ENCODE measurements at places on chromosomes 3 and 15.

- DNase-seq = no peak
Observed at GRCh38 chr3:177041730-177042551, 155.3 kb downstream of the TBL1XR1 start.

GRCh38 chr3:102670986-102671385, 236.2 kb downstream of the ZPLD1 start:
- no peak for DNase-seq

GRCh38 chr3:122786066-122786465, 7.6 kb downstream of the HSPBAP1 start:
- no peak for DNase-seq

- no peak for DNase-seq
Observed at GRCh38 chr15:77804210-77804609, 171.5 kb upstream of the LINGO1 start.

DNA sequence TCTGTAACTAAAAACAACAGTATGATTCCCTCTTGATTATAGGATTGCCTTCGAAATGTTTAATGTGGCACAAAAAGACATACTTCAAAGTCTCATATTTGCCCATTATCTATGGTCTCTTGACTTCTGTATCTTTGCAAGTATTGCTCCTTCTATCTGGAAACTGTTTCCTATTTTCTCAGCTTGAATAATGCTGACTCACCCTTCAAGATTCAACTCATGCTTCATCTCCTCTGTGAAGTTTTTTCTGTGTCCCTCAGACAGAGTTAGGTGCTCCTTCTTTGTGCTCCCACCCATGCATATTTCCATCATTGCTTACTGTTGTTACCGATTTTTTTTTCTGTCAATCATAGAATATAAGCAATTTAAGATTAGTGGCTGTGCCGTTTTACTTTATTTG, 192.8 kb upstream of the ROBO1 start:
- no peak for DNase-seq

- no peak for DNase-seq
Observed at GRCh38 chr3:44076221-44076829, 165.4 kb upstream of the TOPAZ1 start.

DNA sequence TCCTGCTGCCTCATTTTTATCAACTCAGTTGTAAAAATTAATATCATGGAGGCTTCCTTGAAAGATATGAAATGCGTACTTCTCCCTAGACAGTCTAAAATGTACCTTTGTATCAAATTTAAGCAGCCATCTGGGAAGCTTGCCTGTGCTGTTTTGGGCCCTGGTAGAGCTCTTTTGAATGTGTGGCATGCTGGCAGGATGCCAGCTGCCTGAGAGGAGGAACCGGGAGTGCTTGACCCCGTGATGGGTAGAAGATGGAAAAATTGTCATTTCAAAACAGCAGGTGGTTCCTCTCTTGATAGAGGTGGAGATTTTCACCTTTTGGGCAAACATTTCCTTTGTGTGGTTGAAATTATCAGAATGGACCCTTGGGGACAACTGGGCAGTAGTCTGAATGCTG, 245.3 kb downstream of the RPLP1 start:
- no peak for DNase-seq

- no peak for DNase-seq
Observed at GRCh38 chr3:112456147-112456546, 43.1 kb downstream of the BTLA start.

- DNase-seq = no peak
Observed at GRCh38 chr15:85727068-85727467, 67.7 kb downstream of the KLHL25 start.

- DNase-seq = no peak
Observed at GRCh38 chr3:30776186-30776815, 118.2 kb downstream of the GADL1 start.

GRCh38 chr3:48233542-48233941, 7.4 kb upstream of the ZNF589 start:
- DNase-seq = no peak

- no peak for DNase-seq
Observed at GRCh38 chr3:132730891-132731580, 8.8 kb upstream of the NPHP3 start.

DNA sequence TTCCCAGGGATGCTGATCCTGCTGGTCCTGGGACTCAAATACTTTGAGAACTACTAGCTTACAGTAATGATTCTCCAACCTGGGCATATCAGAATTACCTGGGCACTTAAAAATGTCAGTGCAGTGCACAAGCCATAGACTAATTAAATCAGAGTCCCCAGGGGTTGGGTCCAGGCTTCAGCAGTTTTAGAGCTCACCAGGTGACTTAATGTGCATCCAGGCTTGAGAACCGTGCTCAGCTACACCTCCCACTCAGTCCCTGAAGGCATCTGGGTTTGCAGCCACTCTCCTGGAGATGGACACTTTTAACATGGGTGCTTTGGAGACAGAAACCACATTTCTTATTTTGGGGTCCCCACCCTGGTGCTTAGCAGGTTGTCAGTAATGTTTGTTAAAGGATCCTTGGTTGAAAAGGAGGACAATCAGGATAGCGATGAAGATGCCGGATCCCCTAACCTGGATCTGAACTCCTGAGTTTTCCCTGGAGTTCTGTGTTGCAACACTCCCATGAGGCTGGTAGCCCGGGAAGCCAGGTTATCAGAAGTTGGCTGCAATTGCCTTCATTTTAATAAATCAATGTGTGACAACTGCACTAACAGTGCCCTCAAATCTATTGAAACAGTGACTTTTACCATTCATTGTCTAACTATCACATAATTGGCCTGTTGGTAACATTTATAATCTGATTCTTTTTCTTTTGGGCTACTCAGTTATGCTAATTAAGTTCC, 48.1 kb downstream of the BFSP2 start:
- DNase-seq = no peak

GRCh38 chr15:97504031-97504792, 456.3 kb upstream of the ARRDC4 start:
- no peak for DNase-seq

DNA sequence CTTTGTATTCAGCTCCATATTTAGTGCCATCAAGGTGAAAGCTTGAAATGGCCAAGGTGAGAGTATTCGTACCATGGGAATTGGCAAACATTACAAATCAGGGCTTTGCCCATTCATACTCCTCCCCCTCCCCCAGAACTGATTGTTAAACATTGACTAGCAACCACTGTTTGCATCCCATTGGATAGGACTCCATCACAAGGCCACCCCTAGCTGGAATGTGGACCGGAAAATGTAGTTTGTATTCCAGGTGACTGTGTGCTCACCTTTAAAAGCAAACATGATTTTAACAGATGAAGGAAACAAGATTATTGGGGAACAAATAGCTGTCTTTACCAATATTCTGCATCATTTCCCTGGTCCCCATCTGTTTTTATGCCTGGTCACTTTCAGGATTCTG, 14.1 kb downstream of the ST3GAL6 start:
- DNase-seq = no peak

DNA sequence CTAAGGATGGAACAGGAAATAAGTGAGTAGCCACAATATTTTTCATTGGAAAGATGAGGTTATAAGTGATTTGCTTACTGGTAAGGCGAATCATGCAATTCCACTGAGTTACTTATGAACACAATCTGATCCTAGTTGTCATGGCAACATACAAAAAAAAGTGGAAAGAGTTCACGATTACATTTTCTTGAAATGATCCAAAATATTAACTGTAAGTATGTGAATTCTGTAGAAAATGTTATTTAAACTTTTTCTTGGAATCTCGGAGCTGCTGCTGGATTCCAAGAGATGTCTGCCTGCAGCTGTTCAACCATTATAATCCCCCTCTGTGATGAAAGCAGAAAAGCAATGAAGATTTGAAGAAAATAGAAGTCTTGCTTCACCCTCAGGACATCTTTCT, 120.5 kb downstream of the KBTBD8 start:
- no peak for DNase-seq

- no peak for DNase-seq
Observed at GRCh38 chr15:75695634-75696310, 16.9 kb downstream of the CSPG4 start.

DNA sequence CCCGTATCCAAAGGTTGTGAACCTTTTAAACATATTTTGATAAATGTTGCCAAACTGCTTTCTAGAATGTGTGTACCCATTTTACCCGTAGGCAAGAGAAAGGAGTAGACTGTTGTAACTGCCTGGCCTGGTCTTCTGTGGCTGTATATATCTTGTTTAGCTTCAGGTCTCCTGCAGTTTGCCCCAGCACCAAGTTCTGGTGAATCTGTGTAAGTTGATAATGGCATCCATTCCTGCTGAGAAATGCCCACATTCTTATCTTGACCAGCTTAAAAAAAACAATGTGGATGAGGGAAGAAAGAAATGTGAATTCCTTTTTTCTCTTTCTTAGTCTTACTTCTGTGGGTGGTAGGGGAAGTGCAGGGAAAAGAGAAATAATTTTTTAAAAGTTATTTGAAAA, 53.3 kb upstream of the TLE3 start:
- no peak for DNase-seq

DNA sequence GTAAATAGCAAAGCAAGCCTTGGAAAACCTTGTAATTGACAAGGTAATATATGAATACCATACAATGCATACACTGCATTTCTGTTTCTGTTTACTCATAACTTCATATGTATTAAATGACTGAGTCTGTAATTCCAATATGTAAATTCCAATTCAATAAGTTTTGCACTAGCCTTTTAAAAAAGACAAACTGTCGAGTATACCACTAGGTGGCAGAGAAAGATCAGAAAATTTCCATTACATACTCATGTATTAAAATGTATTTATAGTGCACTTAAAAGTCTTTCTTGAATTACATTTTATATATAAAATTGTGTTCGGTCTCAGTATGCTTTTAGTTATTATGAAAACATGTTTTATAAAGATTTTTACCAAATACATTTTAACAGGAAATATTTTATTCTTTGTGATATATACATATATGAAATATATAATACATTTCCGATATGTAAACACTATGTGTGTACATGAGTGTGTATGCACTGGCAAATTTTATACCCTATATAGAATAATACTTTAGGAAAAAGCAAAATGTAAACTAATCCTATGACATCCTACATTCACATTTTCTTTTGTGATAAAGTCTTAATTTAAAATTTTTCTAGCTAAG, 216.8 kb downstream of the VGLL3 start:
- DNase-seq = peak; percentile 6

All from frontal cortex (tissue), 4 donors.